Stimulated activated CD8-positive, alpha-beta memory T cell treated with anti-CD3 and anti-CD28 coated beads, Interleukin-4, amount 100 ng/mL, for 24 hours (primary cell): ENCODE measurements at places on chromosomes 7 and 10.
A peak's percentile ranks its signal among the peaks of the same experiment; 100 is the strongest.

- DNase-seq, result no peak
These were observed 186.2 kb upstream of the PRKCQ start for GRCh38 chr10:6766131-6766801.

DNA sequence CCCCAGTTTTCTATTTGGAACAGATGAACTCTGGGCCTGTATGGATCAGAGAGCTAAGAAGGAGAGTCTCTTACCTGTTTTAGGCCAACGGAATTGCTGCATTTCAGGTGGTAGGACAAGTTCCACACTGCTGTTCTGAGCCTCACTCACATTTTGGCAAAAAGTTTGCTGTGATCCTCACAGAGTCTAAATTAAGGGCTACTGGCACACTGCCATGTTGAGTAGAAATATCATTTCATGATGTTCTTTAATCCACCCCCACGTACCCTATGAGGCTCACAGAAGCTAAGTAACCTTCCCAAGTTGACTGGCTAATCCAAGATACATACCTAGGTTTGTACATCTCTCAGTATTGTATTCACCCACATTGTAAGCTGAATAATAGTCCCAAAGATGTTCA lies 447.2 kb downstream of the INHBA start:
- DNase-seq, result no peak

- DNase-seq, result no peak
These were observed 9.8 kb downstream of the MTG1 start for GRCh38 chr10:133403784-133404183.

- no peak for DNase-seq
These were observed 5.2 kb upstream of the MYH16 start for GRCh38 chr7:99267481-99267840.

- DNase-seq, result no peak
These were observed 43.1 kb upstream of the CTTNBP2 start for GRCh38 chr7:117916309-117916708.

- DNase-seq, result no peak
These were observed 33.5 kb upstream of the RET start for GRCh38 chr10:43043342-43043772.

GRCh38 chr7:150855046-150855445 lies 2.7 kb downstream of the AOC1 start:
- no peak for DNase-seq

GRCh38 chr7:81882086-81882485 lies 112.2 kb upstream of the HGF start:
- no peak for DNase-seq

- no peak for DNase-seq
These were observed 642.5 kb upstream of the KCND2 start for GRCh38 chr7:119630406-119630969.

DNA sequence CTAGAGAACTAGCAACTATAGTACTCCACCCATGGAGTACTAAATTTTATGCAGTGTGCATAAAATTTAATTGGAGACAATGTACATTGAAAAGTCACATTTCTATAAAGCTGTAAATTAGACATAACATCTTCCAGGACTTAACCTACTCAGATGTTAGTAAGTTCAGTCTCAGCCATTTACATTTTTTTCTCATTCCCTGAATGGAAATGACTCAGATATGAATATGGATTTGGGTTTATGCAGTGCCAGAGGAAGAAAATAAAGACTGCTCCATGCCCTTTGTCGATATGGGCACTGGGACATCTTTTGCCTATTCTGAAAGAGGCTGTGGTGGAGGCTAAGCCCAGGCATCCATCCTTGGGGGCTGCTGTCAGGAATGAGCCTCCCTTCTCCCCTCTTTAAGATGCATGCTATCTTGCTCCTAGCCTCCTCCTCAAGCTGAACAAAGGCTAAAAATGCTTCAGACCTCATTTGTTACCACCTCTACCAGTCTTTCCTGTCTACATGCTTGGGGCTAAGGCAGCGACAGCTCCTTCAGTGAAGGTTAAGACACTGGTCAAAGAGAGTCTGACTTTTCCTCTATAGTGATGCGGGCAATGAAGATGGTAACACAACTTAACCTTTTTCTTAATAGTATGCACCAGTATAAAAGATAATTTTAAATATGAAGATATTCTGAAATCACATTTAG lies 486.8 kb upstream of the ANKRD30A start:
- no peak for DNase-seq

GRCh38 chr7:8511855-8512254 lies 78.4 kb downstream of the NXPH1 start:
- DNase-seq, result no peak

- DNase-seq, result no peak
These were observed 190.0 kb upstream of the POT1 start for GRCh38 chr7:125119559-125120115.

DNA sequence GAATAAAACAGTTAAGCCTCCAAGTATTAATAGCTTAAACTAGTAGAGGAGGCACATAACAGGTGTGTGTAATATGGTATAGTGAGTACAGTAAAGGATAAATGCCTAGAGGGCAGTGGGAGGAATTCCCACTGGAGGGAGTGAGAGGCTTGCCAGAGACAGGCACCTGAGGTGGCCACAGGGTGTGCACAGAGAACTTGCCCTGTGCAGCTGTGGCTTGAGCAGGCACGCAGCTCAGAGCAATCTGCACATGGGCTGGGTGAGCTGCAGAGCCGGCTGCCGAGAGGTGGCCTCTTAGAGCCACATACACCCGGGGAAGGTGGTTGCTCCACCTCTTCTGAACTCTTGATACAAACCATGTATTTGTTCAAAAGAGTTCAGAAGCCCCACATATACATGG lies 237.1 kb downstream of the COBL start:
- no peak for DNase-seq

GRCh38 chr7:37320140-37320847 lies 128.4 kb downstream of the ELMO1 start:
- DNase-seq, result no peak

DNA sequence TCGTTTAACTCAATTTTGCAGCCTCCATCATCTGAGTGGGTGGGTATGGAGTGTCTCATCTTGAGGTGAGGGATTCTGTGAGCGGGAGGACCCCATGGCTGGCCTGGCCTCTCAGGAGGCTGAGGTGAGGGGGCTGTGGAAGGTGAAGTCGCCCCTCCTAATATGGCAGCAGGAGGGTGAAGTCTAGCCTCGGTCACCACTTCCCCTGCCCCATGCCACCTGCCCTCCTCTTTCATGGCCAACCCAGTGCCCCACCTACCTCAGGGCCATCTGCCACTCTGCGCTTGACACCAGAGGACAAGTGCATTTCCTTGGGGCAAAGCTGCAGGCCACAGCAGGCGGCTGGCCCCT lies 8.7 kb downstream of the RASGEF1A start:
- DNase-seq, result no peak

- DNase-seq, result no peak
These were observed 395.9 kb downstream of the SORCS3 start for GRCh38 chr10:105037022-105037421.

DNA sequence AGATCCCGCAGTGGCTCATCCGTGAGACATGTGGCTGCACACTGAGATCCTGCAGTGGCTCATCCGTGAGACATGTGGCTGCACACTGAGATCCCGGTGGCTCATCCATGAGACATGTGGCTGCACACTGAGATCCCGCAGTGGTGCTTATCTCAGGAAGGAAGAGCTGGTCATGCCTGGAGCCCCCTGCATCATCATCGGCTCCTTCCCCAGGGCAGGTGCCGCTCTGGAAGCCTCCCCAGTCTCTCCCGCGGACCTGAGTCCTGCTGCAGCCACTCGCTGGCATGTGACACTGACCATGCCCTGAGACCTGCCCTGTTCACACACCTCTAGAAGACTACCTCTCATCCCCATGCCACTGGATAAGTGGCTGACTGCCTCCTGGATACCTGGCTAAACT lies 181.3 kb downstream of the PTPRN2 start:
- DNase-seq, result no peak

DNA sequence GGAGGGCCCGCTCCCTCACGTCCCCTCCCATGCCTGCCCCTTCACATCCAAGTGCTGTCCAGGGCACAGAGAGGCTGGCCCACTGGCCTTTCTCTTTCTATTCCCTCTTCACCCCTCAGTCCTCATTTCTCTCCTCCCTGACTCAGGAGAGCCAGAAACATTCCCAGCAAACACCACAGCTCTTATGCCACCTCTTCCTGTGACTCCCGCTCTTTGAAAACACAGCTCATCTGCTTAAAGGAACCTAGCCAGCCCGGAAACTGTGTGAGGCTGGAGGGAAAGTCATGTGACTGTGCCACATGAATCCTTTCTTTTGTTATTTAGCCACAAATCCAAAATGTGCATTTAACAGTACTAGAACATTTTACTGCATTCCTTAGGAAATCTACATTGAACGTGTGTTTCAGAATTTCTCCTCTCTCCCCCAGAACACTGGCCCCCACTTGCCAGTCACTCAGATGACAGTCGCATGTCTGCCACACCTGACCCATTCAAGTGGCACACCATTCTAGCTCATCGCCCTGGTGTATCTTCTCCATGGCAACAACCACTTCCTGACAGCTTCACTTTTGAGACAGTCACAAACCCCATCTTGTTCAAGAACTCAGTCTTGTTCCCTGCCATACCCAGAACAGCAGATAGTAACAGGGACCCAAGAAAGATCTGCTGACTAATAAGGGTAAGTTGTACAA lies 42.8 kb downstream of the GRB10 start:
- peak; percentile 30 for DNase-seq

- DNase-seq, result no peak
These were observed 88.2 kb upstream of the EGR2 start for GRCh38 chr10:62904281-62904875.

- DNase-seq, result no peak
These were observed 199.3 kb upstream of the MDFIC start for GRCh38 chr7:114722562-114722961.

DNA sequence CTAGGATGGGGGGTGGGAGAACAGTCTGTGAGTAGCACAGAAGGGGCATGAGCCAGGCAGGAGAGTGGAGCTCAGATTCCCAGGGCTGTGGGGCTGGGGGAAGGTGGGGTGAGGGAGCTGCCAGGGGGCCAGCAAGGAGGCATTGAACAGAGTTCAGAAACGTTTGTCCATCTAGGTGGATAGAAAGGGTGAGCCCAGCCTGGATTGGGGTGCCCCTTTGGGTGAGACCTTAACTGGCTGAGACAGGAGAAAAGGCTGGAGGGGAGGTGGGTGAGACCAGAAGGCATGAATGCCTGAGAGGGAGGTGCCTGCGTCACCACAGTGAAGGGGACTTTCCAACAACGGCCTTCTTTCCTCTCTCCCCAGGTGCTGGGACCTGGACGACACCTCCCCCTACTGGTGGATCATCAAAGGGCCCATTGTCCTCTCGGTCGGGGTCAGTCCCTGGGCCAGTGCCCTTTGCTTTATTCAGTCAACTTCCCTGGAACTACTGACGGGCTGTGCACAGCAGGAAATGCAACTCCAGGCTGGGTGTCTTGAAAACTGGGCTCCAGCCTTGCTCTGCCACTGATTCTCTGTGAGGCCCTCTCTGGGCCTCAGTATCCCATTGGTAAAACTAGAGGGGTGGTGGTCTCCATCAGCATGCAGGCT lies 11.0 kb downstream of the GHRHR start:
- DNase-seq, result peak; percentile 4

GRCh38 chr7:127690806-127691205 lies 38.8 kb downstream of the SND1 start:
- DNase-seq, result no peak

DNA sequence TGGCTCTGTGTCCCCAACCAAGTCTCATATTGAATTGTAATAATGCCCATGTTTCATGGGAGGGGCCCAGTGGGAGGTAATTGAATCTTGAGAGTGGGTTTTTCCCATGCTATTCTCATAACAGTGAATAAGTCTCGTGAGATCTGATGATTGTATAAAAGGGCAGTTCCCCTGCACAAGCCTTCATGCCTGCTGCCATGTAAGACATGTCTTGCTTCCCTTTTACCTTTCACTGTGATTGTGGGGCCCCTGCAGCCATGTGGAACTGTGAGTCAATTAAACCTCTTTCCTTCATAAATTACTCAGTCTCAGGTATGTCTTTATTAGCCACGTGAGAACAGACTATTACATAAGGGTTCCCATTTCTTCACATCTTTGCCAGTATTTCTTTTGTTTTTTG lies 97.1 kb upstream of the CPXM2 start:
- DNase-seq, result no peak

DNA sequence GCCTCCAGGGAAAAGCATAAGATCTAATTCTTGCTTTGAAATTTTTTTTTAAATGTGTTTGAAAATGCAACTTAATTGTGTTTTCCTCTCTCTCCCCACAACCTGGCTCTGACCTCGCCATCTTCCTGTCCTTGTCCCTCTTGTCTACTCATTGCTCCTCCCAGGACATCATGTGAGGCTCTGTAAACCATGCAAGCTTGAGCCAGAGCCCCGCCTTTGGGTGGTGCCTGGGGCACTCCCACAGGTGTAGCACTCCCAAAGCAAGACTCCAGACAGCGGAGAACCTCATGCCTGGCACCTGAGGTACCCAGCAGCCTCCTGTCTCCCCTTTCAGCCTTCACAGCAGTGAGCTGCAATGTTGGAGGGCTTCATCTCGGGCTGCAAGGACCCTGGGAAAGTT lies 9.8 kb upstream of the CDHR1 start:
- DNase-seq, result no peak

DNA sequence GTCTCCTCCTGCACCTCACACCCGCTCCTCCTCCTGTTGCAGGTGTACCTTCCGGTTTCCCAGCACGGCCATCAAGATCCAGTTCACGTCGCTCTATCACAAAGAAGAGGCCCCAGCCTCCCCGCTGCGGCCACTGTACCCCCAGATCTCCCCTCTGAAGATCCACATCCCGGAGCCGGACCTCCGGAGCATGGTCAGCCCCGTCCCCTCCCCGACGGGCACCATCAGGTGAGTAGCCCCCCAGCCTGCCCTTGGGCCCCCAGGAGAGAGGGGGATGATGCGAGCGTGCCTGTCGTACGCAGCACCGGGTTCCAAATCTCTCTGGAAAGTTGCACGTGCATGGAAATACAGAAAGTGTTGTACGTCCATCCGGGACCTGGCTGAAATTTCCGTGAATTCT lies 34.6 kb upstream of the AP5Z1 start:
- DNase-seq, result no peak

GRCh38 chr10:90674928-90675327 lies 182.9 kb downstream of the HTR7 start:
- DNase-seq, result no peak

DNA sequence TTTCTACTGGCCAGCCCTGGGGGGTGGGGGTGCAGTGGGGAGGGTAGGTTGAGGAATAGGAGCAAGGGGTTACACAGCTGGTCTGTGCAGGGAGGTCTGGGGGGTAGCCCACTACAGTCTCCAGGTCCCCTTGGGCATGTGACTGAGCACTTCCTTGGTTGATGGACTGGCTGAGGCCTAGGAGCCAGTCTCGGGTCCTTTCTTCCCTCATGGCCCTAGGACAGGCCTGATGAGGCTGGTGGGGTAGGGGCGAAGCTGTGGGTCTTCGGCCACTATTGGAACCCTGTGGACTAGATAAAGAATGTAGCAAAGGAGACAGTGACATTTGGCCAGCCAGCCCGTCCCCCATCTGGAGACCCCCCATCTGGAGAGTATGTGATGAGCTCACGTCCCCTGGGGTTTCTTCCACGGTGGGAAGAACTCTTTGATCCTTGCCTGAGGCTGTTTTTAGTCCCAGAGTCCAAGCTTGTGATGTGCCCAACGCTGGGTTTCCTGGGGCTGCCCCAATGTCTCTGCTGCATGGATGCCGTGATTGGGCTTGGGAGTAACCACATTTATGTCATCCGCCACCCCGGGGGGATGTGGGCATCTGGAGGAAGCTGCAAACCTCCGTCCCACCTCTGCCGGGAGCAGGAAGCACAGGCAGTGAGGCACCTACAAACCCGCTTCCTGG lies 20.7 kb downstream of the FAM241B start:
- no peak for DNase-seq
